ENCODE measurements at places on chromosomes 6 and 20. TPM values are rescaled to one million over a fixed set of nuclear protein-coding genes. Genes with fewer than 3 reads are reported as not detected.

KCNK17 gene
- total RNA-seq = not detected

FAM217A gene
- total RNA-seq = not detected

PTCRA gene
- total RNA-seq = not detected

CDSN gene
- total RNA-seq = not detected

BANF2 gene
- total RNA-seq = not detected

HSPA1A gene
- total RNA-seq = 148 TPM

C6orf58 gene
- not detected for total RNA-seq

OR2H1 gene
- not detected for total RNA-seq

HELZ2 gene
- total RNA-seq = 56.1 TPM

SALL4 gene
- total RNA-seq = 0.16 TPM

VSTM2L gene
- total RNA-seq = 5.6 TPM

SPATS1 gene
- not detected for total RNA-seq

BTBD9 gene
- 25.0 TPM for total RNA-seq

Measured in hair follicle dermal papilla cell (primary cell).